EH (cell line): ENCODE measurements at places on chromosomes 2 and 18.
A peak's percentile ranks its signal among the peaks of the same experiment; 100 is the strongest.

- DNase-seq, result no peak
These were observed 184.2 kb downstream of the KCNJ3 start for GRCh38 chr2:154882725-154883124.

GRCh38 chr2:5521461-5521860, 170.7 kb upstream of the SOX11 start:
- DNase-seq, result no peak

GRCh38 chr18:55672574-55673361, 84.8 kb upstream of the TCF4 start:
- peak; percentile 27 for DNase-seq

DNA sequence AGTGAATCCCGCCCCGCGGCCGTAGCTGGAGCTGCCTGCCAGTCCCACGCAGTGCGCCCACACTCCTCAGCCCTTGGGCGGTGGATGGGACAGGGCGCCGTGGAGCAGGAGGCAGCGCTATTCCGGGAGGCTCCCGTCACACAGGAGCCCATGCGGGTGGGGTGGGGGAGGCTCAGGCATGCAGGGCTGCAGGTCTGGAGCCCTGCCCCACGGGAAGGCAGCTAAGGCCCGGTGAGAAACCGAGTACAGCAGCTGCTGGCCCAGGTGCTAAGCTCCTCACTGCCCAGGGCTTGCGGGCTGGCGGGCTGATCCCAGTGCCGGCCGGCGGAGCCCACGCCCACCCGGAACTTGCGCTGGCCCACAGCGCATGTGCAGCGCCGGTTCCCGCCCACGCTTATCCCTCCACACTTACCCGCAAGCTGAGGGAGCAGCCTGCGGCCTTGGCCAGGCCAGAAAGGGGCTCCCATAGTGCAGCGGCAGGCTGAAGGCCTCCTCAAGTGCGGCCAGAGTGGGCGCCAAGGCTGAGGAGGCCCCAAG, 1152.8 kb upstream of the CELF4 start:
- no peak for DNase-seq

GRCh38 chr2:25489631-25490030, 147.9 kb upstream of the DNMT3A start:
- no peak for DNase-seq

DNA sequence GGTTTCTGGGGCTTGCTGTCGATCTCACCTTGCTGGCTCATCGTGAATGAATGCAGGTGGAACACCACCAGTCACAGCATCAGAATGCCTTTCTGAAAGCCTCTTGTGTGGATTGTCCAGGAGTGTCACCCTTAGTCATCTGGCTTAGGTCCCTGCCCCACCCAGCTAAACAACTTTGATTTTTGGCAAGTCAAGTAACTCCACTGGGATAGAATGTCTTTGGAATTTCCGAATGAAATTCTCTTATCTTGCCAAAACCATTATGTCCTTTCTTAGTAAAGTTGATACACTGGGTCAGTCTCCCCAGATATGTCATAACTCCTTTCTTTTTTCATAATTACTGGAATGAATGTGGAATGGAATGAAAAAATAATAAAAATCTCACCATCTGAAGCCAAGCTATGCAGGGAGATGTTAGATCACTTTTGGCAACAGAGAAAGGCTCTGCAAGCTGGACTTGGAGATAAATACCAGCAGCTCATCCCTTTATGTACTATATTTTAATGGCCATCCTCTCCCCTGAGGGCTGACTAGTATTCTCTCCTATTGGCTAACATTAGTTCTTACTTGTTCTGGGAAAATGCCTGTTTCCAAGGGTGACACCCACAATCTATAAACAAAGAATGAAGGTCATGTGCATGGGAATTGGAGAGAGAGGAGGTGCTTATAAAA, 35.4 kb downstream of the INSIG2 start:
- DNase-seq, result peak; percentile 98

GRCh38 chr2:12754643-12755042, 37.9 kb downstream of the TRIB2 start:
- no peak for DNase-seq

DNA sequence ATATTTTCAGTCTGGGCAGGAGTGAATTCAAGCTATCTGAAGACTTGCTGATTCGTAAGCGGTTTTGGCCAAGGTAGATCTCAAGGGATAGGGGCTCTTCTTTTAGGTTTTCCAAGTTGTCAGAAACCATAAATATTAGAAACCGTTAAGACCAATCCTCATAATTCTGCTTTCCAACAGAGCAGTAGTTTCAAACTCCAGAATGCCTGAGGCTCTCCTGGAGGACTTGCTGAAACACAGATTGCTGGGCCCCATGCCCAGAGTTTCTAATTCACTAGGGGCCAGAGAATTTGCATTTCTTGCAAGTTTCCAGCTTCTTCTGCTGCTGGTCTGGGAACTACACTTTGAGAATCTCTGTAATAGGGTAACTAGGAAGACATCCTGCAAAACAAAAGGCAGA, 1855.7 kb upstream of the CELF4 start:
- DNase-seq, result no peak

DNA sequence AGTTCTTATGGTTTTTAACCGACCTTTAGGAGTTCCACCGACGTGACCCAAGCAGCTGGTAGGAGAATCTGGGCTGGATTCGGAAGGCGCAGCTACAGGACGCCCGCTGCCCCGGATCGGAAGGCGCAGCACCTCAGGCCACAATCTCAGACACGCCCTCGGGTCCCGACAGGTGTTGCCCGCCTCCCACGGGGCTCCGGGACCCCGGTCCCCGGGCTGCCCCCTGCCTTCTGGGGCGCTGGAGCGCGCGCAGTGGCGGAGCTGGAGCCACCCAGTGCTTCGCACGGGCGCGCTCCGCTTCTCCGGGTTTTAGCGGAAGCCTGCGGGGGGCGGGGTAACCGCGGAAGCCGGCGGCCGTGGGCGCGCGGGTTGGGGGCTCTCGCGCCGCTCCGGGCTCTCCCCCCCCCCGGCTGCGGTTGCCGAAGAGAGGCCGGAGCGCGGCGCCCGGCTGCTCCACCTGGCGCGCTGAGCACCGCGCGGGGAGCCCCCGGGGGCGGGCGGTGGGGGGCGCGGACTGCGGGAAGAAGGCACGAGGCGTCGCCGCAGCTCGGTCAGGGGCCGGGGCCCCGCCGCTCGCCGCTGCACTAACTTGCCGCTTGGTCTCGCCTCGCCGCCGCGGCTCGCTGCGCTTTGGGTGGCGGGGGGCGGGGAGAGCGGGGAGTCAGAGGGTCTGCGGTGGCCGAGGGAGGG, 718.8 kb downstream of the DPP10 start:
- no peak for DNase-seq

- no peak for DNase-seq
These were observed 310.3 kb upstream of the GYPC start for GRCh38 chr2:126345691-126346090.

GRCh38 chr2:119292226-119292625, 68.6 kb downstream of the STEAP3 start:
- no peak for DNase-seq

DNA sequence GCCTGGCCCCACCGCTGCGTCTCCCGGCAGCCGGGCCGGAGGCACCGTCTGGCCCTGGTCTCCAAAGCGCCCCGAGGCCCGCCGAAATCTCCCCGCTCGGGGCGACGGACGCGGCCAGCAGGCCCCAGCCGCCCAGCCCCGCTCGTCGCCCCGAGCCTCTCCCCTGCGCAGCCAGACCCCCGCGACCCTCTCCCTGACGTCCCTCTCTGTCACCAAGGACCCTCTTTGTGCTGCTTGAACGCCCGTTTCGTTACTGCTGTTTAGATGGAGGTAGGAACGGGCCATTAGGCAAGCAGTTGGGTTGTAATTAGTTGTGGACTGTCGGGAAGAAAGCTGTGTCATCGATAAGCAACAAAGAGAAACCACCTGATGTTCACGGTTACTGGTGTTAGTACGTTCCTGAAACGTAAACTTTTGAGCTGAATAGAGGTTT, 686 bp downstream of the UBXN4 start:
- peak; percentile 64 for DNase-seq

- DNase-seq, result no peak
These were observed 1.4 kb upstream of the TMEM178A start for GRCh38 chr2:39664232-39664887.

DNA sequence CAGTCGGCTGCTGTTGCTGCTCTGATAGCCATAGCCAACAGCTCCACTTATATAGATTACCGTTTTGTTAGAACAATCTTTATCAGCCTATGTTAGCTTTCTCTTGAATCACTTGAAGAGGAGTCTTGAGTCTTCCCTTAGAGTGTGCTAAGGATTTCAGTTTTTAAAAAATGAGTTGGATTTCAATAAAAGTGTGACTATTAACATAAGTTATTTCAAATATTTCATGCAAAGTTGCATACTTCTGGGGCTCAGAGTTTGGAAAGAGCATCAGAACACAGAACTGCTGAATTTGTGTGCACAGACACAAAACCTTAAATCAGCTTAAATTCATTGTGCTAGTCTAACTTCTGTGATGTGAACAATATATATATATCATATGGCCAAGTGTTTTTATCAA, 174.7 kb downstream of the MTX2 start:
- peak; percentile 52 for DNase-seq

GRCh38 chr18:13287372-13287771, 68.8 kb downstream of the LDLRAD4 start:
- DNase-seq, result no peak

- no peak for DNase-seq
These were observed 202.2 kb downstream of the RNF152 start for GRCh38 chr18:61690418-61691138.

DNA sequence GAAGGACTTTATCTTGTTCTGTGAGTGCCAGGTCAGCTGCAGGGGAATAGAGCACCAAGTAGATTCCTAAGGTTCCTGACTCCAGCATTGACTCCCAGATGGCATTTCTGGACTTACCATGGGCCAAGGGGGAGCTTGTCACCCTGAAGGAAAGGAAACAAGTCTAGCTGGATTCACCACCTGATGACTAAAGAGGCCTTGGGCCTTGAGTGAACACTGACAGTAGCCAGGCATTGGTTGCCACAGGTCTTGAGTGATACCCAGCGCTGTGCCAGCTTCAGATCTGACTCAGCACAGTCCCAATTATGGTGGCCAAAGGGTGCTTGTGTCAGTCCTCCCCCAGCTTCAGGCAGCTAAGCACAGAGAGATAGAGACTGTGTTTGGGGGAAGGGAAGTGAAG, 40.1 kb upstream of the CAPN13 start:
- no peak for DNase-seq

DNA sequence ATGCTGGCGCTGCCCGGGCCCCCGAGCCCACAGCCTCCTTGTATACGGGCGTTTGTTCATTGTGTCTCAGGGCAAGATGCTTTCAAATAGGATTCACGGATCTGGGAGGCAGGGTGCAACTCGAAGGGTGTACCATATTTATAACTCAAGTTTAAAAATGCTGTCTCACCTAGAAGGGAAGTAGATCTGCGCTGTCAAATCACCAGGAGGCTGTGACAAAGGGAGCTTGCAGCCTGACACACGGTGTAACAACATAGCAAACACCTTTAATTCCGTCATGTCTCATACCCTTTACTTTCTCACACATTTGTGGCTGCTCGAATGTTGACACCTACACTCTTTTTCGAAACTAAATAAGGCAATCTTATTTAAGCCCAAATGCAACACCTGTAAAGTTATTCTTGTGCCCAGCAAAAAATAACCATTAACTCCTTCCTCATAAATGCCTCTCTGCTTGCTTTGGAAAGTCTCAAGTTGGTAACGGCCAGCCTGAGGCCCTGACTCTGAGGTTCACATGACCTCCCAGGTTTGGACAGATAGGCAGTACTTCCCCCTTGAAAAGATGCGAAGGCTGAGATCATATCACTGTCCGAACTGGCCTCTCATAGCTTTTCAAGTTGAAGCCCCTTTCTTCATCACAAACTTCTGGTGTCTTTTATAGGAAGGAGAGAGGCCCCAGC, 11.6 kb downstream of the ZEB2 start:
- no peak for DNase-seq

DNA sequence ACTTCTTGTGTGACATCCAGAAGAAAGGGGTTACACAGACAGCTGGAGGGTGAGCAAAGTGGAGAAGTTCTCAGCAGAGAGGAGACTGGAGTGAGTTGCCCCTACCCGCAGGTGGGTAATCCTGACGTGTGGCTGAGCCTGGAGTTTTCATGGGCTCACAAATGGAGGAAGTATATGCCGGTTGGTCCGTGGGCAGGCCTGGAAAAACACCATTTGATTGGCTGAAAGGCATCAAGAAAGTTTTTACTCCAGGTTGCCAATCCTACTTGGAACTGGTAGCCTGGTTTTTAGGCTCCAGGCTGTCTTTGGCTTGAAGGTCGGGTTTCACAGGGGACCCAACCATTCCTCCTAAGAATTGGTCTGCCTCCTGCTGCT, 1177.4 kb upstream of the LRRTM1 start:
- DNase-seq, result no peak

GRCh38 chr18:75677696-75678455, 250.4 kb upstream of the SMIM21 start:
- DNase-seq, result no peak

DNA sequence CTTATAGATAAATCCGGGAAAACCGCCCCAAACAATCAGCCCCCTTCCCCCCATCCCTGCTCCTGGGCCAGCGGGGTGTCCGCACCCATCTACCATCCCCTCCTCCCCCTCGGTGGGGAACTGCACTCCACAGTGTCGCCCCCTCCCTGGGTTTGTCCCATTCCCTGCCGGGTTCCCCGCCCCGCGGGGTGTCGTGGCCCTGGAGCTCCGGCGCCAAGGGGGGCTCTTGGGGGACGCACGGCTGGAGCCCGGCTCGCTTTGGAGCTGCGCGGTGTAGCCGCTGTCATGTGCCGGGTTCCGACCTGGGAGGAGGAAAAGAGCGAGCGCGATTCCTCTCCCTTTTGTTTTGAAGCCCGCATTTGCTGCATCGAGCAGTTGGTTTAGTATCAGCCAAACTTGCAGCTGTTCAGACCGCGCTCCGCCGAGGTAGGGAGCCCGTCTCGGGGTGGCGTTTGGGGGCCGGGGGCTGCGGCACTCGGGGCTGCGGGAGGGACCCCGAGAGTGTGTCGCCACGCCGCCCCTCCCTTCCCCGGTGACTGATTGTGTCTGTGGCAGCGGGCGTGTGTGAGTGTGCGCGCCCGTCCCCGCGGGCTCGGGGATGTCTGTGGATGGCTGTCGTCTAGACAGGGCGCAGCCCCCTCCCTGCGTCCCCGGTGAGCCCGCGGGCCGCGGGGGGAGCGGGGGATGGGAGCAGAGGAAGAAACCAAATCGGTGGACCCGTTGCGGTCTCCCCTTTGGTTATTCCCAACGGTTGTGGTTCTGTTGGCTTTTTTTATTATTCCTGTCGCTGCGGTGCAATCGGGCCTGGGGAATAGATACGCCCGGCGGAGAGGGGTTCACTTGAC, 797 bp downstream of the CTIF start:
- peak; percentile 66 for DNase-seq

GRCh38 chr2:178550352-178550751, 70.1 kb downstream of the PLEKHA3 start:
- no peak for DNase-seq
